CD4-positive, alpha-beta T cell treated with Interleukin-6 for 4 hours (primary cell): ENCODE measurements at places on chromosomes 3 and 15.
A peak's percentile ranks its signal among the peaks of the same experiment; 100 is the strongest.

DNA sequence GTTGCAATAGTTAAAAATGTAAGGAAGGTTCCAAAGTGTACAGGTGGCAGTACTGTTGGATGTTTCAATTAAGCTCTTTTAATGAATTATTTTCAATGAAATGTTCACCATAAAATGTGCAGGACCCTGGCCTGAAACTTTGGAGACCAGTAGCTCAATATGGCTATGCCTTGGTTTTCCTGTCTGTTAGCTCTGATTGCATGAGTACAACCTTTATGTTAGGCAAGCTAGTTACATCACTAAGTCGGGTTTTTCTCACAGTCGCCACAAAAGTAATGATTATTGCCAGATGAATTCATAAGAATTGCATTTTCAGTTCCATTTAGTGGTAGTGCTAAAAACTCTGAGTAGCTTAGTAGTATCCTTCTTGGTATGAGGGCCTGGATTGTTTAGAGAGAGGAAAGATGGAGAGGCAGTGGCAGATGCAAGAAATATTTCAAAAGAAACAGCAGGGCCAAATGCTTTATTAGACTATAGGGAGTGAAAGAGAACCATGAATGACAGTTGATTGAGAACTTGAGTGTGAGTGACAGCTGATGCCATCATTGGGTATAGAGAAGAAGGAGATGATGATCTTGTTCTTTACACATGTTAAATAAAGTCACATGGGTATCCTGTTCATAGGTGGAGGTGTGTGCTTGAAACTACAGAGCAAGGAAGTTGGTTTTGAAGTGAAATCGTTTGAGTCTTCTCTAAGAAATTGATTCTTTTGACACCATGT, 109.5 kb downstream of the AKAP13 start:
- no peak for DNase-seq

DNA sequence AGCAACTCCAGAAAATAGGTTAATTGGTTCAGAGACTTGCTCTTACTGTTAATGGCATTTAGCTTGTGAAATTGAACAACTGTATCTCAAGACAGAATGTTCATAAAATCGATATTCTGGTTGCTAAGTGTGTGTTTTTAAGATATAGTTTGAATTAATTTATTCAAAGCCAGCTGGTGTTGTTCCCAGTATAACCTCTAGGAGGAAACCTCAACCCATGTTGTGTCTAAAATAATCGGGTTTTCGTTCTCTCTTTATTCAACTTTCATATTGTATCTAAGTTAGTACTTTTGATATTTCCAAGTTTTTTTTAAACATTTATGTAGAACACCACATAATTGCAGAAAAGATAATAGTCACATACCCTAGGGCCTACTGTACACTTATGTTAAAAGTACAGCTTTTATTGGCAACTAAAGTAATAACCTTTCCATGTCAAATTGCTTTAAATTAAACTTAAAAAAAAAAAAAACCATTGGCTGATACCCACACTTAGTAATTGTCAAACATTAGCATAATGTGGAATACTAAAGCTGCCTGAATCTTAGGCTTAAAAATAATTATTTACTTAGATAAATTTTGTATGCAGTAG, 90.9 kb downstream of the SAMMSON start:
- DNase-seq, result no peak

DNA sequence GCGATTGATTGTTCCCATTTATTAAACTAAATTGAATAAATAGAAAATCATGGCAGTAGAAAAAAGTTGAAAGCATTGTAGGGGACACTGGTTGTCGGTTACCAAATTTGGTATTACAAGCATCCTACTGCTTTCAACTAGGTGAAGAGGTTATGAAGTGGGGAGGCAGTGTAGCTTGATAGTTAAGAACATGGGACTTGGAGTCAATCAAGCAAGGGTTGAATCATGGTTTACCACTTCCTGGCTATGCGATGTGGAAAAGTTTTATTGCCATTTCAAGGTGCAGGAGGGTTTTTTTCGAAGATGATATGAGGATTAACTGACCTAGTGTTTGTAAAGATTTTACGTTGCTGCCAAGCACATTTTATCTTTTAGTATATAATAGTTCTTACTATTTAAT, 318.2 kb upstream of the KCNH8 start:
- no peak for DNase-seq

DNA sequence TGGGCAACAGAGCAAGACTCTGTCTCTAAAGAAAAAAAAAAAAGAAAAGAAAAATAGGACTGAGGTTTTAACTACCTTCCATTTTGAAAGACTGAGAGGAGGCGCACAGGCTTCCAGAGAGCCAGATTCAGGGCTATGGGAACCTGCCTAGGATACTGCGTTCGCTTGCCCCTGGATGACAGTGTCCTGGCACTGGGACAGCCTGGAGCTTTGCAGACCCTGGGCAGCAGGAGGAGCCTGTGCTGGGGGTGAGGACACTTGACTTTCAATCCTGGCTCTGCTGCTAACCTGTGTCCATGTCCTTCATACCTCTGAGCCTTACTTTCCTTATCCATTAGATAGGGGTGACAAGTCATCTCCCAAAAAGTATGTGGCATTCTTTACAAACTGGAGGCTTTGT, 31.2 kb downstream of the CD276 start:
- DNase-seq, result no peak

- DNase-seq, result no peak
These were observed 316.4 kb downstream of the MCTP2 start for GRCh38 chr15:94547711-94548110.

DNA sequence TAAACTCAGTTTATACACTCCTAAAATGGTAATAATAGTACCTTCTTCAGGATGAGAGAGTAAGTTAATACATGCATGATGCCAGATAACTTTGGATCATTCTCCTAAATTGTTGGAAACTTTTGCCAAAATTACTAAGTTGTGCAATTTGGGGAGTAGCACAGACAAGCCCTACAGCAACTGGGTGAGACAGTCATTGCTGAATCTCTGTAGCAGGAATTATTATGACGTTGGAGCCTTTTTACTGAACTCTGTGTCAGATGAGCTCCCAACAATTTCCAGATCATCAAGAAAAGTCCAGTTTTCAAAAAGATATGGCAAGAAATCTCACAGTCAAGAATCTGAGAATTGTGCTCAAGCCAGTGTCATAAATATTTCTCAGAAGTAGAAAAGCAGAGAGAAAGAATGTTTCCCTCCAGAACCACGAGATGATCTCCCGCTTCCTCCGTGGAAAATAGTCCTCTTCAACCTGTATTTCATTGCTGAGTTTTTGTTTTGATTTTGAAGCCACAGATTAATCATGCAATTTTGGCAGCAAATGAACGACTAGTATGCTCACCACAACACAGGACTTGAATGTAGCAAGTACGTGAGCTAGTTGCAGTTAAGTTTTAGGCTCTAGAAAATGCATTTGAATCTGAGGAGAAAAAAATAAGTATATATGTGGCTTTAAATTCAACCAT, 485.4 kb downstream of the CNTN6 start:
- DNase-seq, result no peak

GRCh38 chr3:147099076-147099475, 307.3 kb downstream of the ZIC4 start:
- no peak for DNase-seq

- peak; percentile 78 for DNase-seq
These were observed 24.4 kb upstream of the TXNRD3 start for GRCh38 chr3:126679318-126679751.

- no peak for DNase-seq
These were observed 88.8 kb downstream of the TAMM41 start for GRCh38 chr3:11757929-11758328.

DNA sequence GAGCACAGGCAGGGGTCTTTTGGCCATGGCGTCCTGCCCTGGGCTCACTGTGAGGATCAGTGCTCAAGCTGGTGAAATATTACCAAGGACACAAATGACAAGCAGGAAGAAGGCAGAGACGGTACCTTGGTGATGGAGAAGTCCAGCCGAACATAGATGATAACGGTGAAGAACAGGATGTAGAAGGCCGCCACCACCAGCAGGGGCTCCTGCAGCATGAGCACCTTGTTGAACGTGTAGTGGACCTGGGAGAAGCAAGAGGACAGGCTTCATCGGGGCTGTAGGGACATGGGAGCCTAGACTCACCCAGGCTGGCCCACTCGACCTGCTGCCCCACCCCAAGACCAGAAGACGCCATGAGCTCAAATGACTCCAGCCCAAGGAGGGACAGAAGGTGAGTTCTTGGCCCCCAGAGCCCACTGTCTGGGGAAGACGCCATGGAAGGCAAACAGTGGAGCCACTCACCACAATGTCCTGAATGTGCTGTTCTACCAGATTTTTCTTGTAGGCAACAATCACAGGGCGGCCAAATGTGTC, 25.1 kb downstream of the RPN1 start:
- no peak for DNase-seq

- peak; percentile 38 for DNase-seq
These were observed 20.2 kb upstream of the DIPK2A start for GRCh38 chr3:143951351-143951971.

DNA sequence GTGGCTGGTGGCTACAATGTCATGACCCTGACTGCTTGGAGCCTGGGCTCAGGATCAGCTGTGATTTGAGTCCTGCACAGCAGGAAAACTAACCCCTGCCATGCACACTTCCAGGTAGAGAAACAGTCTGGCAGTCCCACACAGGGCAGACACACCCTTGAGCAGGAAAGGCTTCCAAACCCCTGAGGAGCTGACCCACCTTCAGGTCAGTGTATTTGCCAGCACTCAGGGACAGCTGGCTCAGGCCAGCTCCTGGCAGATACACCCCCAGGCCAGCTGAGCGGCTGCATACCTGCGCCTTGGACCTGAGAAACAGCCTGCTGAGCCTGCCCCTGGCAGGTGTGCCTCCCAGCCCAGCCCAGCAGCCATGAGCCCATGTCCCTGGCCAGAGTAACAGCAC, 22.2 kb upstream of the CDAN1 start:
- DNase-seq, result no peak

DNA sequence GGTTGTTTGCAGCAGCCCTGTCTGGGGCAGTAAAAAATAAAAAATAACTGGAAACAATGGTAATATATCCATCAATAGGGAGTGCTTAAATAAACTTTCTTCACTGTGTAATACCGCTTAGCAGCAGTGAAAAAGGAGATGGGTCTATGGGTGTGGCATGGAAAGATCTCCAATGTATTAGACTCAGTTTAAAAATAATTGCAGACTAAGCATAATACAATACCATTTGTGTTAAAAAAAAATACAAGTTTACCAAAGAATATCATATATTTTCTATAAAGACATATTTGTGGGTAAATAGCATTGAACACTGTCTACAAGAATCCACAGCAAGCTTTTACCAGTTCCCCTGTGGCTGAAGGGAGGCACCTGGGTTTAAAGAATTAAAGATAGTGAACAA, 1.0 kb upstream of the ARHGEF3 start:
- no peak for DNase-seq

DNA sequence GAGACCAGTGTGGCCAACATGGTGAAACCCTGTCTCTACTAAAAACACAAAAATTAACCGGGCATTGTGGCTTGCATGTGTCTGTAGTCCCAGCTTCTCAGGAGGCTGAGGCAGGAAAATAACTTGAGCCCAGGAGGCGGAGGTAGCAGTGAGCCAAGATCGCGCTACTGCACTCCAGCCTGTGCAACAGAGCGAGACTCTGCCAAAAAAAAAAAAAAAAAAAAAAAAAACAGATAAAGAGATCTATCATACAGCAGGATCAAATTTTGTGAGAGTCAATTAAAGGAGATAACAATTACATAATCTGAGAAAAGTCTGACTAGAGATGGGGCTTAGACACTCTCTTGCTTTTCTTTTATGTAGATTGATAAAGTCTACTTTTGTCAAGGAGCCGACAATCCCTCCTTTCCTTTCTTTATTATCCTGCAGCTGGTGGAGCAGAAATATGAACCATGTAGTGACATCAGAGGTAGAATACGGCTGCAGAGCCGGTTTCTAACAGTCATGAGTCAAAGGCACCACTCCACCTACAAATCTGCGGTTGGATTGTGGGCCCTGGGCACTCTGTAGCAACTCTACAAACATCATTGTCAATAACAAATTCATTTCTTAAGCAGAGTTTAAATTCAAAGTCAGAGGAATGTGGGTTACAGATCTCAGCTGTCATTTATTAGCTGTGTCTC, 9.0 kb downstream of the C2CD4A start:
- DNase-seq, result no peak

GRCh38 chr3:151724576-151725562, 8.9 kb upstream of the AADACL2 start:
- no peak for DNase-seq

DNA sequence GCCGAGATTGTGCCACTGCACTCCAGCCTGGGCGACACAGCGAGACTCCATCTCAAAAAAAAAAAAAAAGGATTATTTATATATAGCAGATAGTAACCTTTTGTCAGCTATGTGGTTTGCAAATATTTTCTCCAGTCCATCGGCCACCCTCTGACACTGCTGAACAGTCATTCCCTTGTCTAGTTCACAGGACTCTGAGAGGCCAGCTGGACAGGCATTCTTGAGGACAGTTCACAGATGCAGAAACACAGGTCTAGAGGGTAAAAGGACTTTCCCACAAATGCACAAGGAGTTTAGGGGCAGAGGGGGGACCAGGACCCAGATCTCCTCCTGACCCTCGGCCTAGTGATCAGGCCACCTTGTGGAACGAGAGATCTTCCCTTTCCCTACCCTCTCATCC, 7.5 kb upstream of the TMEM40 start:
- no peak for DNase-seq

GRCh38 chr3:135756106-135756668, 209.3 kb upstream of the PPP2R3A start:
- no peak for DNase-seq

GRCh38 chr3:9903904-9904303, 1.3 kb downstream of the IL17RE start:
- no peak for DNase-seq

DNA sequence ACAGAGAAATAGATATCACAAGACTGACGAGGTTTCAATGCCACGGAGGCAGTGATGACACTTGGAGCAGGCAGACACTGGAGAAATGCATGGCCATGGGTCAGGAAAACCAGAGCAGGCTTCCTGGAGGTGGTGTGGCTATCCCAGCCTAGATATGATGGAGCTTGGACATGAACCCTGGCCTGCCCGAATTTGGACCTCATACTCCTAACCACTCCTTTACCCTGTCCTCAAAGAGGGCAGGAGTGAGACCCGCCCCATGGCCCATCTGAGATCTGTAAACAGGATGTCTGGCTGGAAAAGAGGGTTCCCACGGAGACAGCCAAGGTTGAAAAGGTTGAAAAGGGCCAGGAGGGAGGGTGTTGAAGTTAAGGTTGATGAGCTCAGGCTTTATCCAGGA, 31.0 kb downstream of the CPN2 start:
- DNase-seq, result no peak

GRCh38 chr15:41575282-41575681, 16.3 kb downstream of the TYRO3 start:
- no peak for DNase-seq
